ENCODE measurements at places on chromosomes 16 and 17. TPM values are rescaled to one million over a fixed set of nuclear protein-coding genes. Genes with fewer than 3 reads are reported as not detected.
A peak's percentile ranks its signal among the peaks of the same experiment; 100 is the strongest.

DNA sequence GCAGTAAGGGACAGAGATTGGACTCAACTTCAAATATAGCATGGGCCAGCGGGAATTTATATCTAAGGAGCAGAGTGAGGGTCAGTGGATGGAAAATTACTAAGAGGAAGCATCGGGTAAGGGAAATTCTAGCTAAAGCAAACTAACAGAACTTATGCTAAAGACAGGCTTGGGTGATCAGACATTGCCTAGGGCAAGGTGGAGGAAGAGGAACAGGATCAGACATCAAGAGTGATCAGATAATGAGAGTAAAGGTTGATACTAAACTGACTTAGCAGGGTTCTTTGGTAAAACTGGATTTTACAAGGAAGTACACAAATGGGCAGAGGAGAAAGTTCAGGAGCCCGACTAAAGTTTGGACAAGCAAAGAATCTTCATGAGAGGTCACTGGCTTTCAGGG, 86.3 kb upstream of the TOM1L1 start:
- no peak overlapping the region for H3K27ac ChIP-seq
- H3K4me1 ChIP-seq, result no peaks in the 10 kb centered on the region
- no peak for DNase-seq

GRCh38 chr17:55774846-55775271, 24.0 kb downstream of the PCTP start:
- DNase-seq, result no peak
- no peak overlapping the region for H3K27ac ChIP-seq
- peaks cover 12% of the 10 kb centered on the region for H3K4me1 ChIP-seq

- peaks cover 29% of the 10 kb centered on the region for H3K27me3 ChIP-seq
- no peak for DNase-seq
- H3K36me3 ChIP-seq, result peaks cover 3% of the 10 kb centered on the region
- H3K4me3 ChIP-seq, result no peak overlapping the region
- H3K27ac ChIP-seq, result no peak overlapping the region
These were observed 87.7 kb downstream of the MRM3 start for GRCh38 chr17:869567-870525.

DNA sequence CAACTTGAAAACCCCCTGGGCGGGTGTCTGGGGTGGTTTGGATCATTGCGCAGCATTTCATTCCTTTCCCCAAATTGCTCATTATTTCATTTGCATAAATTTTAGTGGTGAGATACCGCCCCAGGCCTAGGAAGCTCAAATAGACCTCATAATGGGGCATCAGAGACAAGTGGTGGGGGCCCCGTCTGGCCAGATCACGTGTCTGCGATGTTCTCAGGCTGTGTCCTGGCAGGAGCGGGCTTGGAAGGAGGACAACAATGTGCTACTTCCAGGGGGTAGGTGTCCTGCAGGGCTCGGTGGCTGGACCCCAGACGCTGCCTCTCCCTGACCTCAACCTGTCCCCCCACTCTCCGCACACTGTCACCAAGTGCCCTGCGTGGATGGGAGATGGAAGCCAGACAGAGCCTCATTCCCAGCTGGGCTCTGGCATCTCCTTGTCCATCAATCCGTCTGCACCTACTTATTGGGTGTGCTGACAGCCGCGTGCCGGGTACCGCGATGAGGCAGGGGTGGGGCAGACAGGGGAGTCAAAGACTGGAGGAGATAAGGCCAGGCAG, 116.9 kb downstream of the NTN1 start:
- H3K4me1 ChIP-seq, result no peaks in the 10 kb centered on the region
- DNase-seq, result no peak
- H3K27ac ChIP-seq, result no peak overlapping the region
- H3K27me3 ChIP-seq, result no peaks in the 10 kb centered on the region

DNA sequence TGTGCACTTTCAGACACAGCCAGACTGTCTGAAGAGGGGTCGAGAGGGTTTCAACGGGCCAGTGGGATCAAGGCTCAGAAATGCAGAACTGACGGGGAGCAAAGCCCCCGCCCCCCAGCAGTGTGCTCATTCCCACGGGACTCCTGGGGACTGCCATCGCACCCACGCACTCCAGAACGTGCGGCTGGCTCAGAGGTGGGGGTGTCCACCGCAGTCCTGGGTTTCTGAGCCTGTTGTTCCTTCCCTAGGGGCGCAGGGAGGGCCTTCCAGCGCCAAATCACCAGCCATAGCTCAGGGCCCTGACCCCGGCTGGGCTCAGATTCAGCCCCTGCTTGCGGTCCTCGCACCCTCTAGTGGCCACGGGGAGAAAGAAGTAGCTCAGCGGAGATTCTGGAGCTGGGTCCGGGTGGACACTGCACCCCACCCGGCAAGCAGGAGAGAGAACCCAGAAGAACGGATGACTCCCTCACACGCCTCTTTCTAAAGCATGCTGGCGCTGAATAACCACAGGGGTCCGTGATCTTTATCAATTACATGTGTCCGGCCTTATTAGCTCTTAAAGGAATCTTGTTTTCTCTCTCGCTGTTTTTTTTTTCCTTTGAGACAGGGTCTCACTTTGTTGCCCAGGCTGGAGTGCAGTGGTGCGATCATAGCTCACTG, 45.0 kb upstream of the USP7 start:
- no peak overlapping the region for H3K27ac ChIP-seq
- H3K36me3 ChIP-seq, result peaks cover 2% of the 10 kb centered on the region
- H3K4me3 ChIP-seq, result no peak overlapping the region
- H3K27me3 ChIP-seq, result peaks cover 18% of the 10 kb centered on the region
- DNase-seq, result peak; percentile 78

- no peak overlapping the region for H3K27ac ChIP-seq
- H3K36me3 ChIP-seq, result no peaks in the 10 kb centered on the region
- H3K27me3 ChIP-seq, result peaks cover 7% of the 10 kb centered on the region
- no peak for DNase-seq
These were observed 414.0 kb downstream of the SOX9 start for GRCh38 chr17:72534776-72535175.

GRCh38 chr17:76106703-76107102, 3.1 kb upstream of the EXOC7 start:
- H3K27me3 ChIP-seq, result no peaks in the 10 kb centered on the region
- DNase-seq, result no peak

The NDUFAF8 gene
- total RNA-seq, result 53.7 TPM

DNA sequence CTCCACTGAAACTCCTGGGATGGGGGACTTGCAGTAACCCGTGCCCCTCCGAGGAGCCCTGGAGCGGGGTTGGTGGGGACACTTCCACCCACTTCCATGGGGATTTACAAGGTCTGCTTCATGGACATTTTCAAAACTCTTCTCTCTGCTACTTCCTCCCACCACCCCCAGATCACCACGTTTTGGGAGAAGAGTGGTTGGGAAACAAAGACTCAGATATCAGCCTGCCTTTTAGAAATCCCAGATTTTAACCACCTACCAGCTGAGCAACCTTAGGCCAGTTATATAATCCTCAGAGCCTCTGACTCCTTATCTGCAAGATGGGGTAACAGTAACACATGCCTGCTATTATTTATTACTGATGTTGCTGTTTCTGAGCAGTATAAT, 184.8 kb downstream of the CCDC182 start:
- peaks cover 4% of the 10 kb centered on the region for H3K4me1 ChIP-seq
- H3K4me3 ChIP-seq, result no peak overlapping the region
- H3K27ac ChIP-seq, result no peak overlapping the region
- H3K27me3 ChIP-seq, result no peaks in the 10 kb centered on the region
- DNase-seq, result no peak

DNA sequence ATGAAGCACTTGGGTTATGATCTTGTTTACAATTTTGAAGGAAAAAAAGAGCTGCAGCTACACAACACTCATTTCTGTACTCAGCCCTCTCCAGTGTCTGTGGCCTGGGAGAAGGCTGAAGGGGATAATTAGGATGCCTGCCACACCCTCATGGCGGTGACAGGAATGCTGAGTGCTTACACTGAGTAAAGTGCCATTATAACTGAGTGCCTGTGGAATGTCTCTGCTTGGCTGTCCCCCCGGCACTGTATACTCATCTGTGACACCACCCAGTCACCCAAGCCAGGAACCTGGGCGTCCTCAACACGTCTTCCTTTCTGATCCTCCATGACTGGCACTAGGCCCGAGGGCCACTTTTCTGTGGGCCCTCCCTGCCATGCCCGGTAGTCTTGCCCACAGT, 3.5 kb upstream of the MRPL38 start:
- no peak overlapping the region for H3K4me3 ChIP-seq
- no peak for DNase-seq
- H3K4me1 ChIP-seq, result peaks cover 17% of the 10 kb centered on the region

The RGS11 gene
- total RNA-seq, result not detected

DNA sequence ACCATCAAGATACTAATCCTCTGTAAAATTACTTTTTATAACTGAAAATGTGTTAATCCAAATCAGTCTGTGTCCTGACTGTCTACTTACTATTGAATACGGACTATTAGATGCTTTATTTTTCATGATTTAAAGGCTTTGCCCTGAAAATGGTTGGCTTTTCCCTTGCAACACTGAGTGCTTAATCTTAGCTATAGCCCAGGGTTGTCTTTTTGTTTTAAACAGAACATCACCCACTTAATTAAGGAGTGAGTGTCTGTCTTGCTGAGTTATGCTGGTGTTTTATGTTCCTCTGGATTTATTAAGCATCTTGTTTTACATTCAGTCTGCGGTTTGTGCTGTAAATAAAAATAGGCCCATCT, 11.0 kb downstream of the FTO start:
- peaks cover 2% of the 10 kb centered on the region for H3K36me3 ChIP-seq
- H3K27ac ChIP-seq, result no peak overlapping the region
- H3K27me3 ChIP-seq, result no peaks in the 10 kb centered on the region
- no peak for DNase-seq
- H3K4me1 ChIP-seq, result peaks cover 7% of the 10 kb centered on the region
- no peak overlapping the region for H3K4me3 ChIP-seq

GRCh38 chr16:71923941-71924690, 28.8 kb downstream of the IST1 start:
- peaks cover 11% of the 10 kb centered on the region for H3K4me1 ChIP-seq
- no peak for DNase-seq
- no peaks in the 10 kb centered on the region for H3K27me3 ChIP-seq
- peaks cover 73% of the 10 kb centered on the region for H3K36me3 ChIP-seq

DNA sequence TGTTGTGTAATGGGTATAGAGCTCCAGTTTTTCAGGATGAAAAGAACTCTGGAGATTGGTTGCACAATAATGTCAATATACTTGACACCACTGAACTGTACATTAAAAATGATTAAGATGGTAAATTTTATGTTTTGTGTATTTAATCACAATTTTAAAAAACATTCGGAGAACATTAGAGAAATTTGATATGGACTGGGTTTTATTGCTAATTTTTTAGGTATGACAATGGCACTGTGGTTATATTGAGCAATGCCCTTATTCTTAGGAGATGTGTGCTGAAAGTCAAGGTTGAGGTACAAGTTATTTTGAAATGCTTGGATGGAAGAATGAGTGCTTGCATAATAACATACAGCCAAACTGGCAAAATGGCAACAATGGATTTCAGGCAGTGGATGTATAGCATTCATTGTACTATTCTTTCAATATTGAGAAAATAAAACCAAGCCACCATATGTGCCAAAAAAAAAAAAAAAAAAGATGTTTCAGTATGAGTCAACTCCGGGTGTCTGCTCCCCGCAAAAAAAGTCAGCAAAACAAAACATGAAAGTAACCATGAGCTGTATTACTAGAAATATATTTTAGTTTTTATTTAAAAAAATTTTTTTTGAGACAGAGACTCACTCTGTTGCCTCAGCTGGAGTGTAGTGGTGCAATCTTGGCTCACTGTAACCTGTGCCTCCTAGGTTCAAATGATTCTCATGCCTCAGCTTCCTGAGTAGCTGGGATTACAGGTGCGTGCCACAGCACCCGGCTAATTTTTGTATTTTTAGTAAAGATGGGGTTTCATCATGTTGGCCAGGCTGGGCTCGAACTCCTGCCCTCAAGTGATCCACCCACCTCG, 19.8 kb downstream of the HOXB1 start:
- peaks cover 66% of the 10 kb centered on the region for H3K4me1 ChIP-seq
- H3K36me3 ChIP-seq, result peaks cover 1% of the 10 kb centered on the region
- peaks cover 17% of the 10 kb centered on the region for H3K27me3 ChIP-seq
- peak overlapping the region; percentile 49 for H3K4me3 ChIP-seq

All from activated CD8-positive, alpha-beta memory T cell treated with anti-CD3 and anti-CD28 coated beads, Interleukin-2, amount 10 ng/mL, durations not matched to agents 7 days and 5 days (primary cell).